Urothelium cell line (cell line): ENCODE measurements at places on chromosomes 12 and 14.
A peak's percentile ranks its signal among the peaks of the same experiment; 100 is the strongest.

DNA sequence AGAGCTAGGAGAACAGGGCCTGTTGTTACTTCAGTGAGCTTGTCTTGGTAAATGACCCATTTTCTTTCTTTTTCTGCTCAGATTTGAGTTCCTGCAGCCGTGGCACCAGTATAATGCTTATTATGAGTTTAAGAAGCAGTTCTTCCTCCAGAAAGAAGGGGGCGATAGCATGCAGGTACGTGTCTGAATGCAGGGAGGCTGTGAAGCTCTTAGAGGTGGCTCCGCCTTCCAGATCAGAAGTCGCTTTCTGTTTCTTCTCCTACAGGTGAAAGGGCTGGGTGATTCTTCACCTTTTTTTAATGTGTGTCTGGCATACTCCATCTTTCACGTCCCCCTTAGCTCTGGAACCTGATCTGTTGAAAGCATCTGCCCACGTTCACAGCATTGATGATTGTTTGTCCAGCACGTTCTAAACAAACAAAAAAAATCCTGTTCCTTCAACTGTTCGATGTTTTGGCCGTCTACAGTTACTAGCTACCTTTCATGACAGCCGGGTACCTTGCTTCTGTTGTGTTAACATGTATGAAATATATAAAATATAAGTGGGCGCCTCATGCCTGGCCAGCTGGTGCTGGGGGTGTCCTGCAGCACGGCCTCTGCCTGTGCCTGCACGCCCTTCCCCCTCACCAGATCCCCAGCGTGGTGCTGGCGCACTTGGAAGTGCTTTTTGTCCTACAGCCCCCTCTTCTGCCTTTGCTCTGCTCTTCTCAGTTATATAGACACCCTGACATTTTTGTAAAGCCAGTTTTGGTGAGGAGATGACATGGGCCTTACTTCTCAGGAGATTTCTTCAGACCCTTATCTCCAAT lies 44.6 kb downstream of the SFSWAP start:
- peak; percentile 55 for DNase-seq

DNA sequence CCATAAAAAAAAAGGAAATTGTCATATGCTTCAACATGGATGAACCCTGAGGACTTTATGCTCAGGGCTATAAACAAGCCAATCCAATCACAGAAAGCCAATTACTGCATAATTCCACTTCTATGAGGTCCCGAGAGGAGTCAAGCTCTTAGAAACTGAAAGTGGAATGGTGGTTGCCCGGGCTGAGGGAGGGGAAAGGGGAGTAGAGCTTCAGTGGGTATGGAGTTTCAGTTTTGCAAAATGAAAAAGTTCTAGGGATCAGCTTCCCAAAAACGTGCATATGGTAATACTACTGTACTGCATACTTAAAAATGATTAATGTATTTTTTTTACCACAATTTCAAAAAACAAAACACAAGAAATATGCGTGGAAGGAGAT lies 52.0 kb downstream of the RNF34 start:
- no peak for DNase-seq

DNA sequence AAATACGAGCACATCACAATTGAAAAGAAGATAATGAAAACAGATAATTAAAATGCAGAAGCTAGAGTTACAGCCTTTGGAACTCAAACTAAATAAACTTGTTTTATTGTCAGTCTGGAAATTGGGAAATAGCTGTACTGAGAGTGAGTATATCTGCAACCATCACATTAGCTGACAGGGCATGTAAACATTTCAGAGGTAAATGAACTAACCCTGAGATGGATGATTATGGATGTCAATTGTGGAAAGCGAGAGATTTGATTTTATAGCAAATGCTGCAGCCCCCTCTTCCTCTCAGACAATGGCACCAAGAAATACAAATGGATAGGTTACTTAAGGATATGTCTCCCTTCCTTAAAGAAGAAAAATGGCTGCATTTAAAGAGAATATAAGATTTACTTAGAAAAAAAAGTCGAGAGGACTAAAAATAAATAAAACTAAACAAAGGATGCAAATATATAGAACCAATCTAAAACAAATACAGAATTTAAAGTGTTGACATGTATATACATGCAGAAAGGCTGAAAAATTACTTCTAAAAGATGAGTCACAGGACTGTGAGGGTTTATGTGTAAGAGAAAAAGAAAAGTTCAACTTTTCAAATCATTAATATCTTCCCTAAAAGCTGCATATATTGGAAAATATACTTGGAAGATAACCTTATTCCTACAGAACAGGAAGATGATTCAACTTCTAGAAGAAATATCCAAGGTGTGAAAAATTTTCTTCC lies 120.3 kb upstream of the FLRT2 start:
- DNase-seq, result no peak

GRCh38 chr12:67802731-67803130 lies 154.2 kb downstream of the DYRK2 start:
- DNase-seq, result no peak

DNA sequence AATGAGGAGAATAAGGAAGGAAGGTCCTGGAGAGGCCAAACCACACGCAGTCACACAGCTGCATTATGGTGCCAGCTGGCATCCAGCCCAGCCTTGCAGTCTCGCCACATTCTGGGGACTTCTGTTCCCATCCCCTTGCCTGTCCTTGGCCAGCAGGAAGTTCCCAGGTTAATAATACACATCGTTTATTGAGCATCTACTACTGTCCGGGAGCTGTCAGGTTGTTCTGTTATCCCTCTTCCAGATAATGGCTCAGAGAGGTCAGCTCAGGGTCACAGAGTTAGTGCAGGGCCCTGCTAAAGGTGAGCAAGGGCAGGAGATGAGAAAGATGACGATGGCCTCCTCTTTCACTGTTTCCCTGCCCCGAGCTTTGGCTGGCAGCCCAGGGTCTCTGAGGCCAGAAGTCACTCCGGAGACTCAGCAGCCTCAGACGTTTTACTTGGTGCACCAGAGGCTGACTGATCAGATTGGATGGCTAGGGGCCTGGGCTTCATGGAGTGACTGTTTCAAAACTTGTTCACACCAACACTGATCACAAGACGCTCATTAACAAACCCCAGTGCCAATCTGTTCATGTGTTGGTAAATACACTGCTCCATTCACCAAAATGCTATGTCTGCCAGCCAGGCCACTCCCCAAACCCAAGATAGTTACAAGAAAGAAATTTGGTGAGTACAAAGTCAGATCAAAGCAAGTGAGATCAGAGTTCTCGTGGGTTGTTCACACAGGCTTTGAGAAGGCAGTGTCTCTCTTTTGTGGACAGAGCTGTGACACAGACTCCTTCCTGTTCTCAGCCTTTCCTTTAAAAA lies 79.2 kb downstream of the B4GALNT3 start:
- DNase-seq, result peak; percentile 83

DNA sequence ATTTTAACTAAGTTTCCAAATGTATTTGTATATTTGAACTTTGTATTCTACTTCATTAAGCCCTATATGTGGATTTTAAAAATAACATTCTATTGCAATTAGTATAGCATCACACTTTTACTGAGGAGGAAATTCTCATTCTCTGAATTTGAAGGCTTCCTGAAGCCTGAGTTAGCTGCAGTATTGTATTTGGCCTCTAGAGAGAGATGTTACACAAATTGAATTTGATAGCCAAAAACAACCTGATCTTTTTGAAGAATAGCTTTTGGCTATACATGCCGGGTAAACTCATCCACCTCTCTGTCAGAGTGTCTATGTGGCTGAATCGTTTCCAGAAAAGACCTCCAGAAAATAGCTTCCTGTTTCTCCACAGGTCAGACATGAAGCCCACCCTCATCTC lies 316.5 kb upstream of the OR4E1 start:
- DNase-seq, result peak; percentile 16

DNA sequence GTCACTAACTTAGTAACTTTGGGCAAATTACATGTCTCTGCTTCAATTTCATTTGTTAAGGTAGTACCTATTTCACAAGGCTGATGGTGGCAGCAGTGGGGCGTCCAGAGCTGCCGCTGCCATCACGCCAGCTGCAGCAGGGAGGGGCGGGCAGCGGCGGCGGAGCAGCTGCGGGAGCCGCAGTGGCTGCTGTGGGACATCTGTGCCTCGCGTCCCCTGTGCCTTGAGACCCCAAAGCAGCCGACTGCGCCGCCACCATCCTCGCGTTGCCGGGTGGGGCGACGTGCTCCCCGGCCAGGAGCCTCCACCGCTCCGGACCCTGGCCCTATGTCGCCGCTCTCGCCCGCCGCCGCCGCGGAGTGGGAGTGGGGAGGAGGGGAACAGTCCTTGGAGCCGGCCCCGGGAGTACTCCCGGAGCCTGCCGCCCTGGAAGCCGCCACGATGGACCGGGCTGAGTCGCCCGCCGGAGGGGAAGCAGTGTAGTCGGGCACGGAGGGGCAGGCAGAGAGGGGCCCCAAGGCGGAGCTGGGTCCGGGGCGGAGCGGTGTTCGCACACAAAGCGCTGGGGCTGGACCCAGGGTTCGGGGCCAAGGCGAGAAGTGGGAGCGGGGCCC lies 51.4 kb downstream of the A2M start:
- DNase-seq, result peak; percentile 82

- DNase-seq, result no peak
These were observed 37.0 kb upstream of the GALNT9 start for GRCh38 chr12:132366341-132366861.

GRCh38 chr12:110073049-110073831 lies 24.9 kb upstream of the C12orf76 start:
- DNase-seq, result no peak
